ENCODE measurements at places on chromosomes 12 and 14.
A peak's percentile ranks its signal among the peaks of the same experiment; 100 is the strongest.

DNA sequence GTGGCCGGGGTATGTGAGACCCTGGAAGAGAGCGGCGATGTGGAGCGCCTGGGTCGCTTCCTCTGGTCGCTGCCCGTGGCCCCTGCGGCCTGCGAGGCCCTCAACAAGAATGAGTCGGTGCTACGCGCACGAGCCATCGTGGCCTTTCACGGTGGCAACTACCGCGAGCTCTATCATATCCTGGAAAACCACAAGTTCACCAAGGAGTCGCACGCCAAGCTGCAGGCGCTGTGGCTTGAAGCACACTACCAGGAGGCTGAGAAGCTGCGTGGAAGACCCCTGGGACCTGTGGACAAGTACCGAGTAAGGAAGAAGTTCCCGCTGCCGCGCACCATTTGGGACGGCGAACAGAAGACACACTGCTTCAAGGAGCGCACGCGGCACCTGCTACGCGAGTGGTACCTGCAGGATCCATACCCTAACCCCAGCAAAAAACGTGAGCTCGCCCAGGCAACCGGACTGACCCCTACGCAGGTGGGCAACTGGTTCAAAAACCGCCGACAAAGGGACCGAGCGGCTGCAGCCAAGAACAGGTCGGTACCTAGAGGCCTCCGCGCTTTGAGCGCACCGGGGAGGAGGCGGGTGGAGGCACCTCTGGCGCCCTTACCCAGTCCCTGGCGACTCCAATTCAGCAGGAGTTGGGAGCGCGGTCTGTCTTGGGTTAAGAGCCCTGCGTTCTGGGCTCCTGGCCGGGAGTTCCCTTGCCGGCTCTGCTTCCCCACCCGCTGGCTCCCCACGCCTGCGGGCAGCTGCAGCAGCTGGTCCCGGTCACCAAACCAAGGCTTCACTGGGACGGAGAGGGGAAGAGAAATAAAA lies 700 bp downstream of the SIX6 start:
- DNase-seq, result no peak

- DNase-seq, result no peak
Measured at GRCh38 chr14:105602243-105602750, 75.9 kb downstream of the TMEM121 start.

DNA sequence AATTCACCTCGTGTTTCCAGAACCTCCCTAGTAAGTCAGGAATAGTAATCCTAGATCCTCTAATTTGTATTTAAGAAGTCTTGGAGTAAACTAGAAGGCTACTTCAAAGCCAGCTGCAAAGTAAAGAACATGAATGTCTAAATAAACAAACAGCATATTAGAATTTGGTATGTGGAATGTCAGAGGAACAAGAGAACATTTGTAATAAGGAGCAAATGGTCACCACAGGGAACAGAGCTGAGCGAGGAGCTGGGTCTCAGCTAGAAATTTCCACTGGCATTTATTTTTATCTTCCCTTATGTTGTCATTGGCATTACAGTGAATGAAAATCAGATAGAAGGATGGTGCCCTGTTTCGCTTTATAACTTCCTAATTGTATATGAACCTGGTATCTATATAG lies 50.2 kb downstream of the FRMD6 start:
- DNase-seq, result no peak

GRCh38 chr12:122839907-122840554 lies 4.8 kb downstream of the HIP1R start:
- DNase-seq, result peak; percentile 84

DNA sequence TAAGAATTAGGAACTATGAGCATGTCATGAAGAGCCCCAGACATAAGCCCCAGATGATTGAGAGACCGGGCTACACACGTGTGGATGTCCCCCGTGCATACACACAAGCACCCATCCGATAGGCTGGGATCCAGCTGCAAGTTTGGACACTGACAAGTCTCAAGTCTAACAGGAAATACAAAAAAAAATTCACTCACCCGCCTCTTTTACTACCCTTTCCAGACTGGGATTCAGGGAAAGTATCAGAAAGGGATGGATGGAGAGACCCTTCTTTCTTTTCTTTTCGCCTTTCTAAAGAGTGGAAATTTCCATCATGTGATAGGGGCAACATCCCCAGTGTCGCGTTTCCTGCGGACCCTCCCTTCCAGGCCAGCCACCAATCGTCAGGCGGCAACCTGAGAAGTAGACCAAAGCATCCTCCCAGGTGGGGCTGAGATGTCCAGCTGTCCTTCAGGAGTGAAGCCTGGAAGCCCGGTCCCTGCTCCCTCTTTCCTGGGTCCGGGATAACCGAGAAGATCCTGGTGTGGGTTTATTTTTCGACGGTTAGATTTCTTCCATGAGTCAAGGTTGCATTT lies 6.4 kb upstream of the SLC38A4 start:
- DNase-seq, result no peak
